ENCODE measurements at places on chromosomes 3 and 15. TPM values are rescaled to one million over a fixed set of nuclear protein-coding genes. Genes with fewer than 3 reads are reported as not detected.

DNA sequence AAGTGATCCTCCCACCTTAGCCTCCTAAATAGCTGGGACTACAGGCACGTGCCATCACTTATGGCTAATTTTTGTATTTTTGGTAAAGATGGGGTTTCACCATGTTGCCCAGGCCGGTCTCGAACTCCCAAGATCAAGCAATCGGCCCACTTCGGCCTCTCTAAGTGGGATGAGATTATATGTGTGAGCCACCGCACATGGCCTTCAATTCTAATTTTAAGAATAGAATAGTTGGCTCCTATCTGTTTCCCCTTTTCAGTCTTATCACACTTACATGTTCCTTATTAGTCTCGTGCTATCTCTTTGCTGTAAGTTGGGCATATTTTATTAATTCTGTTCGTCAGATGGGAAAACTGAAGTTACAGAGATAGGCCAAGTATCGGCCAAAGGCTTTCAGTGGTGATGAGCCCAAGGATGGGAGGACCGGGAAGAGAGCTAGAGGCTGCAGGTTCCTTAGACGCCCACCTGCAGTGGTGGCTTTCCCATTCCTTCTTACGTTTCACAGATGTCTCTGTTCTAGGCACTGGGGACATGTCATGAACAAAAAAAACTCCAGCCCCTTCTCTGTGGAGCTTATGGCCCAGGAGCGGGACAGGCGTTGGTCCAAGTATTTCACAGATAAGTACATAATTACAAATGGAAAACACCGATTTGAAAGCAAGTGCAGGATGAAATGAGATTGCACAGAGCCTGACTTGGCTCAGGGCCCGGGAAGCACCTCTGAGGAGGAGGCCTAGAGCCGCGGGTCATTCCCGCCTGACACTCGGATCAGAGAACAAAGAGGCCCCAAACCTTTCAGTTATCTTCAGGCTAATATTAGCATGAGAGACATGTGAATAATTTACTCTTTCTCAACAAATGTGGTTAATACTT lies 91.1 kb upstream of the KLF13 start:
- DNase-seq, result no peak

GRCh38 chr15:48085591-48085930 lies 35.2 kb upstream of the SLC24A5 start:
- DNase-seq, result no peak

DNA sequence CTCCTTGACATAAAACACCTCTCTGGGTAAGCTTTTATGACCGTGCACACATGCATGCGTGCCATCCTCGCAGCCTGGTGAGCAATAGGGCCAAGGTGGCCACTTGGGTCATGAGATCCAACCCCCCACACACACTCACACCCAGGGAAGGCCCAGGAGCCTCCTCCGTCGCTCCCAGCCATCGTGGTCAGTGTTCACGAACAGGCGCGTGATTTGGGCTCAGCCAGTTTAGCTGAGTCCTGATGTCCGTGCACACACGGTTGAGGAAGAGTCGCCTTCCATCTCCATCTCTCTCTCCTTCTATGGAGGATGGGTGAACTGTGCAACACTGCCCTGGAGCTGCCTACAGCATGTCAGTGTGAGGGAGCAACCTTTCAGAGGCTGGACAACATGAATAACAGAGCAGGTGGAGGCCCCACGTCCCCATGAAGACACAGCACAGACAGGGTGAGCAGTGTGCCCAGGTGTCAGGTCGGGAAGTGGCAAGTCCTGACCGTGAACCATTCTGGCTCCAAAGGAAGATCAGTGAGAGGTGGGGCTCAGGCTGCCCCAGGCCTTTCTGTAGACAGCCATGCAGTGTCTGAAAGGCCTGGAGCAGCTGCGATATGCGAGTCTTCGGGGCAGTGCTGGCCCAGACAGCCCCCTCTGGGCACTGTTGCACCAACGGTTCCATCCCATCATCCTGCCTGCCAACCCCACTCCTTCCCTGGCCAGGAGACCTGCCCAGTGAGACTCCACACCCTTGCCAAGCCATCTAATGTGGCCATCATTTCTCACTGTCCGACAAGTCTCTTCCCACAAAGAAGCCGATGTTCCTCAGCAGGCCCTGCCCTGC lies 253.4 kb downstream of the OCA2 start:
- no peak for DNase-seq

GRCh38 chr15:44705986-44706385 lies 5.1 kb downstream of the PATL2 start:
- no peak for DNase-seq

DNA sequence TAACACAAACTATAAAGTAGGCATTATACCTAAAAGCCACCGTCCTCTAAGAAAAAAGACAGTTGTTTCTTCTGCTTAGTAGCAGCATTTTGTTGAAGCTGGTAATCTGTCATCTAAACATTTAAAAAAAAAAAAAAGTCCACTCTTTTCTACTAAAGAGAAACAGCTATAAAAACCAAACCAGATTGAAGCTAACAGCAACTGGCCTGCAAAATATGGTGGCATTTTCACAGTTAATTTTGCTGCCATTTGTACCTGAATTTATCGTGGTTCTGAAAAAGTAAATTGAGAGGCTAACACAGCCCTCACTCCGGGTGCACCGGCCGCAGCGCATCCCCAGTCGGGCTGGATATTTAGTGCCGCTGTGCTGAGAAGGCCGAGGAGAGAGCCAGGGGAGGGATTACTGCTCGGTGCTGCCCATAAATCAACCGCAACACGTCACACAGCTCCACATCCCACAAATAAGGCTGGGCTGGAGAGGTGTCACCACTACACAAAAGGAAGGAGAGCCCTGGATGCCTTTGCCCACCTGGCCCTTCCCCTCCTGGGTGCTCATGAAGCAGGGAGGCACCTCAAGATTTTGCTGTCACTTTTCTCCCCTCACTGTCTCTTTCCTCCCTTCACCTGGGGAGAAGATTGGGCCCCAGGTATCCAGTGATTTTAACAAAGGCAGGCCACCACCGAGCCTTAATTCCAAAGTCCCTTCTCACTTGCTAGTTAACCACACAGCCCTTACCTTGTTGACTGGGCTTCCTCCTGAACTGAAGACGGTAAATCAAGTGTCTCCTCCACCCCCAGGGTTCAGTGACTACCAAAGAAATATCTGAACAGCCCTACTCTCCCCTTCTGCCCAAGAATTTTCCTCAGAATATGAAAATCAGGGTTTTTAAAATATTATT lies 44.4 kb downstream of the MECOM start:
- DNase-seq, result no peak

DNA sequence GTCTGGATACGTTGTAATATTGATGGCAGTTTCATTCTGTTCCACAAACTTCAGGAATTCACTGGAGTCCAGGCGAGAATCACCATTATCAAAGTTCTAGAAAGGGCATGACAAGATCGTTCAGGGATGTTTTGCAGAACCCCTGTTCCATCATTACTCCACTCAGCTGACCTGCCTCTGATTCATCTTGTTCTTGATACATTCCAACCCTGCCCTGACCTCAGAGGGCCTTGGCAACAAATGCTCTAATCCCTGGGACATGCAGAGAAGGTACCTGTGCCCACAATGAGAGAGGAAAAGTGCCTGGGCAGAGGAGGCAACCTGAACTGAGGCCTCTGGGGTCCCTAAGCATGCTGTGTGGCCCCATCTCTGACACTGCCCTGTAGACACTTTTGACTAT lies 45.9 kb downstream of the FSTL1 start:
- no peak for DNase-seq

DNA sequence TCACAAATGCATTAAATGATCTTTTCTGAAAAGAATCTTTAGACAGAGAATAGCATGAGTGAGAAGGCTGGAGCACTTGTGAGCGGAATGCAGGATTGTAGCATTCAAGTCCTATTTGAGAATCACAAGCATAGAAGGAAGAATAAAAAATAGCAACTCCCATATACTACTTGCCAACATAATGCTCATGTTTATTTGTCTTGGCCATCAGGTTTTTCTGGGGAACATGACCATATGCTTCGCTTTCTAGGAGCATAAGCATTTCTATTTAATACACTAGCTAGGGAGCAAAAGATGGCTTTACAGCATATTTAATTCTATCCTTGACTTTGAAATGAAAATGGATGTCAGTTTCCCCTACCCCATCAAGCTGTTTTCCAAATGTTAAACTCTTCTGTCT lies 170.3 kb upstream of the MITF start:
- no peak for DNase-seq

- DNase-seq, result no peak
Measured at GRCh38 chr3:156360963-156361362, 194.0 kb downstream of the SSR3 start.

GRCh38 chr3:17218587-17218986 lies 333.8 kb downstream of the PLCL2 start:
- DNase-seq, result no peak

GRCh38 chr3:143763564-143764162 lies 84.6 kb downstream of the SLC9A9 start:
- no peak for DNase-seq

DNA sequence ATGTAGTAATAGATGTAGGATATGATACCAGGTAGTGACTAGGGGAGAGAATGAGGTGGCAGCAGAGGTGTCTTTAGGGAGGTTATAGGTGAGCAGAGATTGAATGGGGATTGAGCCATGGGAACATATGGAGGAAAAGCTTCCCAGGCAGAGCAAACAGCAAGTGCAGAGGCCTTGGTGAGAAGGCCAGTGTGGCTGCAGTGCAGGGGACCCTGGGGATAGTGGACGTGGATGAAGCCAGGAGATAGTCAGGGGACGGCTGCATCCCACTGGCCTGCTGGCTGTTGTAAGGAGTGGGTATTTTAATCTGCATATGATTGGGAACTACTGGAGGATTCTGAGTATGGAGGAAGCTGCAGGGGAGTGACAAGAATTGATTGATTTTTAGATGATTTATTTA lies 62.7 kb upstream of the TRAK1 start:
- no peak for DNase-seq

DNA sequence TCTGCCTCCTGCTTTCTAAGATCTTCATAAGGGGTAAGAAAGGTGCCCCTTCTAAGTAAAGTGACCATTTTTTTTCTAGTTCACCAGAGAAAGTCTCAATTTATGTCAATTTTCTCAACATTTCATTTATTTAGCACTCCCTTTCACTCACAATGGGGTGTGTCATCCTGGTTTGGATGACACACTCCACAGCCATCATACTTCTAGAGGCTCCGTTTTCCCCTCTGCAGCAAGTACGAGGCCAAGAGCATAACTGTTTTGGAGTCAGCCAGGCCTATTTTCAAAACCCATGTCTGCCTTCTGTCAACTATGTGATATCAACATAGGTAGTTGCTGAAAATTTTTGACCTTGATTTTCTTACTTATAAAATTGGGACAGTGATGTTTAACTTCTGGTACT lies 703.2 kb downstream of the NLGN1 start:
- no peak for DNase-seq

DNA sequence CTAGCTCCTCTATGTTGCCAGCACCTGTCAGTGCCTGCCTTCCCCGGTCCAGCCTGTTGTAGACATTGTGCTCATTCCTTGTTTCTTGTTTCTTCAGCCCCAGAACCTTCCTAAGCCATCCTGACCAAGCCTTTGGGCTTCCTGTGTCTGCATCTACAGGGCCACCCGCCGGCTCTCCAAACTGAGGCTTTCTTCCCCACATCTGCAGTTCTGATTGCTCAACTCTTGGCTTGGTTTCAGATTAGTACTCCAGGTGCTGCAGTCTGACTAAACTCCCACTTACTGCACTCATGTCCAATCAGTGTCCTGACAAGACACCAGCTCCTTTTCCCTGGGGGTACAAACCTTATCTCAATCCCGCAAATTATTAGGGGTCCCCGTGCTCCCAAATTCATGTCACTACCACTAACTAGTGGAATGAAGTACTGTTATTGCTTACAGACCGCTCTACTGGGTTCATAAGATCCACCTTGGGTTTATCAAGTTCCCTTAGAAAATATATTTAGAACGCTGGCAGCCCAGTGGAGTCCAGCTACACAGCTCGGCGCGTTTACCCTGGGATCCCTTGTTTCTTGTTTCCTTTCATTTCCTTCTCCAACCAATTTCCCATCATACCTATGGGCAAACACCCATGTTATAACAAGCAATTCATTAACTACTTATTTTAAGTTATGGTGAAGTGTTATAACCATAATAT lies 114.2 kb upstream of the TJP1 start:
- DNase-seq, result no peak

- DNase-seq, result no peak
Measured at GRCh38 chr3:74862476-74862875, 248.0 kb upstream of the CNTN3 start.

- no peak for DNase-seq
Measured at GRCh38 chr3:63245726-63246241, 32.3 kb upstream of the SYNPR start.

DNA sequence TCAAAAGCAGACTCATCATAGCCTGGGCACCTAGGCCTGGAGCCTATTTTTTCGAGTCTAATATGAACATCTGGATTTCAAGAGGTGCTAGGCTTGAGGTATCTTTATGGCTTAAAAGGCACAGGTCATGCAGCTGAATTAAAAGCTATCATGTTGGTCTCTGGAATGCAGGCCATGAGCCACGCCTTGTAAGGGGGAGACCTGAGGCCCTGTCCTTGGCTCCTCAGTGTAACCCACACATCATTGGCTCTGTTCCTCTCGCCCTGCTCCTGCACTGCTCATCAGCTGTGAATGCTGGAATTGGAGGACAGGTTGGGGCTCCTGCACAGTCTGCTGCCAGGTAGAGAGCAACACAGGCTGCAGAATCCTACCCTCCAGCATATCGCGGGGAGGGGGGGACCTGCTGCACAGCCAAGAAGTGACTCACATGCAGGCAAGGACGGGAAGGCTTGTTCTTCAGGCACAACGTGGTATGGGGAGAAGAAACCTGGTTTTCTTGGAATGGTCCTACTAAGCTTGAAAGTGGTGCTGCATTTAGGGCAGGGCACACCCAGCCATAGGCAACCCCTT lies 146.0 kb downstream of the CHST2 start:
- no peak for DNase-seq

- no peak for DNase-seq
Measured at GRCh38 chr15:33059184-33059583, 135.3 kb downstream of the FMN1 start.

GRCh38 chr3:157318639-157319288 lies 117.9 kb upstream of the PTX3 start:
- no peak for DNase-seq

- DNase-seq, result no peak
Measured at GRCh38 chr3:81549388-81549787, 212.1 kb downstream of the GBE1 start.

Gene CTSH
- 10.0 TPM for total RNA-seq

Gene NR1I2
- total RNA-seq, result 0.23 TPM

Gene EPHA3
- total RNA-seq, result not detected

Gene HEMK1
- 10.9 TPM for total RNA-seq

Gene CX3CR1
- 4.2 TPM for total RNA-seq

Gene ATXN7
- total RNA-seq, result 21.0 TPM

Gene GPR149
- not detected for total RNA-seq

Gene GPR156
- total RNA-seq, result 0.21 TPM

Gene MRAS
- 5.9 TPM for total RNA-seq

Gene RTP1
- not detected for total RNA-seq

Gene SV2B
- 0.26 TPM for total RNA-seq

Gene MYZAP
- 55.3 TPM for total RNA-seq

Gene ALG3
- total RNA-seq, result 38.6 TPM

Gene IDH3A
- total RNA-seq, result 19.9 TPM
